Cardiac septum (tissue), 1 donor: ENCODE measurements at places on chromosomes 13 and 19. TPM values are rescaled to one million over a fixed set of nuclear protein-coding genes. Genes with fewer than 3 reads are reported as not detected.

Gene IGSF23
- not detected for total RNA-seq

Gene SH2D3A
- total RNA-seq: 0.40 TPM

Gene NFIX
- 123 TPM for total RNA-seq

Gene CEACAM1
- total RNA-seq: 2.8 TPM

Gene SGCG
- 81.7 TPM for total RNA-seq
